ENCODE measurements at places on chromosomes 6 and 20.

DNA sequence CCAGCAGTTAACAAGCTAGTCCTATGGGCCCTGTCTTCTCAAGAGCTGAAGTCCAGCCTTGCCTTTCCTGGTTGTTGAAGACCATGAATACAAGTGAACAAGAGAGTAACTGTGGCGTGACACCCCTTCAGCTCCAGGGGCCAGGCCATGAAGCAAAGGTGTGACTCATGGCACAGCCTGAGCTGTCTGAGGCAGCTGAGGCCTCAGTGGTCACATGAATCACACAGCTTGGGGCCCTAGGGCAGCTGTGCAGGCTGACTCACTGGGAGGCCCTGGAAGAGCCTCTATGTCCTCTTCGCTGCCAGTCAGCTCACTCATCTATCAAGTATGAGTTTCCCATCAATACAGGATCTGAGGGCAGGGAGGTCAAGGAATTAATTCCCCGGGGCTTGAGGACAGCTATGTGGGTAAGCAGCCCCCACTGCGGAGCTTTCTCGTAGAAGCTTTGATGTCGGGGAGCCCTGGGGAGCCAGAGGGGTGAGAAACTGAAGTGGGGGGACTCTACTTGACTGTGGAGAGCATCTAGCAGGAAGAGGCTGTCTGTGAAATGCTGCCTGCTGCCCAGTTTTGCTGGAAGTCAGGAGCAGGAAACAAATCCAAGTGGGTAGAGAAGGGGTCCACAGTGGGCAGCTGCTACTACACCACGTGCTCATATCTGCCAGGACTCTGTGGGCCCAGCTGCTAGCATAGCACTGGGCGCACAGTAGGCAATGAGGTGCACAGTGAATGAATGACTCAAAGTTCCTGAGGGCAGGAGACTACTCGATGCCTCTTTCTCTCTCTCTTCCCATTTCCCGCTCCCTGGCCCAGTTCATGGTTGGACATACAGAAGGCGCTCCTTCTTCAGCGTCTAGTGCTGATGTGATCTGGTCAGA is 13.7 kb upstream of the FAM83C start:
- peak; percentile 100 for DNase-seq

DNA sequence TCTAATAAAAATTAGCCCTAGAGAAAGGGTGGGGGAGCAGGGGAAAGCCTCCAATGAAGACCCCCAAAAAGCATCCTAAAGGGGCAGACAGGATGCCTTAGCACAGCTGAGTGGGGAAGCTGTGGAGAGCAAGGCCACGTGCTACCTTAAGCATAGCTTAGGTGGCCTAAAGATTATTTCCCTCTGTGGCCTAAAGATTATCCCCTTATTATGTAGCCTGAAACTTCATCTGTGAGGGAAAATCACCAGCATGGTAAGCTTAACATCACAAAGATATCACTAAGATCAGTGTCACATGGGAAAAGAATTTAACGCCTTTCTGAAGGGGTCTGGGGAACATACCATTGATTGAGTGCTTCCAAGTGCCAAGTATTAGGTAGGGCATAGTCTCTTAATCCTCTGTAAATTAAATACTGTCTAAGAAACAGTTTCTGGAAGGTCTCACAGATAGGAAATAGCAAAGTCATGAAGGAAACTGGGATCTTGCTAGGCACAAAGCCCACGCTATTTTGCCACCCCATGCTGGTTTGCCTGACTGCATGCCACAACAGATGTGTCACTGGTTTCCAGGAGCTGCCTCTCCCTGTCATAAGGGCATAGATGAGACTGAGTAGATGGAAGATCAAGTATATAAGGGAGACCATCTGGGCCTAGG is 170.0 kb downstream of the HACE1 start:
- peak; percentile 81 for DNase-seq

GRCh38 chr6:64683682-64684081 is 1023.3 kb downstream of the EYS start:
- no peak for DNase-seq

DNA sequence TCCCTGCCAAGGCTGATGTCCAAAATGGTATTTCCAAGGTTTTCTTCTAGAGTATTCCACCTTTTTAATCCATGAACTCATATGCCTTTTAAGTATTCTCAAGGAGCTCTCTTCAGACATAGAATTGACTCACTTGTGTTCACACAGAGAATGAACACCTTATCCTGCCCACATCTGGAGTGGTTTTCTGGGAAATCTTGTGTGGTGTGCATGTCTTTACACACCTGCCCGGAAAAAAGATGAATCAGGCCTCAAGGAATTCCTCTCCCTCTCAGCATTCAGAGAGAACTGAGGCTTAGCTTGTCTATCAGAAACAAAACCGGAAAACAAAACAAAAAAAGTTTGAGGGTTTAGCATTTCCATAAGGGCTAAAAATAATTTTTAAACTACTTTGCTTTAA is 148.8 kb downstream of the TFAP2A start:
- peak; percentile 84 for DNase-seq

DNA sequence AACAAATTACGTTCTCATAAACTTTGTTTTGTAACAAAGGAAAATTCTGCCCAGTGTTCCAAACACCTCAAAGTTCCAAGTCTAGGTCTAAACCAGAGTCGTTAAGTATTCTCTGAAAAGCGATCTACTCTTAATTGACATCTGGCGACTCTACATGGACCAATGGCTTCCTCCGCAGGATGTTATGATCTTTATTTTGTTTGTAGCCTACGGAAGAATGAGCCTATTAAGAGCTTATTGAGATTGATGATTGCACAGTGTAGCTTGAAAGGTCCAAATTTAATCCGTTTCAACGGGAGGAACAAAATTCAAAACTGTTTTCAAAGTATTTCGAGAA is 61.1 kb downstream of the FAM217A start:
- DNase-seq, result peak; percentile 44

GRCh38 chr20:44264287-44264686 is 17.2 kb downstream of the GDAP1L1 start:
- peak; percentile 23 for DNase-seq

GRCh38 chr6:142530566-142530965 is 228.8 kb downstream of the ADGRG6 start:
- peak; percentile 35 for DNase-seq

DNA sequence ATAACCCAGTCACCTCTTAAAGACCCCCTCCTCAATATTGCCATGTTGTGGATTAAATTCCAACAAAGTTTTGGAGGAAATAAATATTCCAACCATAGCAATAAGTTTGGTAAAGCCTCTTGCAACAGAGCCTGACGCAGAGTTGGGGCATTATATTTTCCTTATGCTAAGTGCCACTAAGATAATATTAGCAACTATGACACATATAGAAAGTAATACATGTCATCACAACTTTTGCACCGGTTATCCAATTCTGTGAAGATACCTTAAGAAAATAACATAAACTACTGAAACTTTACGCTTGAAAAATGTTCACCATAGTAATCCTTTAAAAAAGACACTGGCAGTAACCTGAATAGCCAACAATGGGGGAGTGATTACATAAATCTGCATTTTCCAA is 52.2 kb upstream of the TRERF1 start:
- DNase-seq, result no peak

- peak; percentile 97 for DNase-seq
These were observed 121.4 kb downstream of the KIF13A start for GRCh38 chr6:17865798-17866725.

DNA sequence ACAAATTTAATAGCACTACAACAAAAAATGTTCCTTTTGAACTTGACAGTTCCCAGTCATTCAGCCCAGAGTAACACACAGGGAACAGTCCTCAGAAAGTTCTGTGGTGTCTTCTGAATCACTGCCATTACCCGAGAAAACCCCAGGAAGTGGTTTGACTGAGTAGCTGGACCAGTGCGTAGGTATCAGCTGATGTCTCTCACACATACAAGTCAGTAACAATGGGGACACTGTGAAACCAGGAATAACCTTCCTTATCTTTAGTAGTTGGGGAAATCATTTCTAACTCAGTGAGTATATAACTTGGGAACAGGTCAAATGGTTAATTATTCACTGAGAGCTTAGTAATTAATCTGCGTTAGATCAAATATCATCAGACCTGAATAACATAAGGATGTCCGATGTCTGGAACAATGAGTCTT is 73.1 kb downstream of the HIVEP2 start:
- DNase-seq, result peak; percentile 87

GRCh38 chr6:22003287-22003686 is 293.5 kb downstream of the PRL start:
- DNase-seq, result no peak

GRCh38 chr20:31716818-31717477 is 5.7 kb downstream of the BCL2L1 start:
- DNase-seq, result no peak

DNA sequence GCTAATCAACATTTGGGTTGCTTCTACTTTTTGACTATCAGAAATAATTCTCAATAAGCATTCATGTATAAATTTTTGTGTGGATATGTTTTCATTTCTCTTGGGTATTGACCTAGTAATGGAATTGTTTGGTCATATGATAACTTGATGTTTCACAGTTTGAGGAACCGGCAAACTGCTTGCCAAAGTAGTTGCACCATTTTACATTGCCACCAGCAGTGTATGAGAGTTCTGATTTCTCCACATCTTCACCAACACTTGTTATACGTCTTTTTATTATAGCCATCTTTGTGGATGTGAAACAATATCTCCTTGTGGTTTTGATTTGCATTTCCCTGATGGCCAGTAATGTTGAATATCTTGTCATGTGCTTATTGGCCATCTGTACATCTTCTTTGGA is 42.6 kb upstream of the TGM2 start:
- no peak for DNase-seq

DNA sequence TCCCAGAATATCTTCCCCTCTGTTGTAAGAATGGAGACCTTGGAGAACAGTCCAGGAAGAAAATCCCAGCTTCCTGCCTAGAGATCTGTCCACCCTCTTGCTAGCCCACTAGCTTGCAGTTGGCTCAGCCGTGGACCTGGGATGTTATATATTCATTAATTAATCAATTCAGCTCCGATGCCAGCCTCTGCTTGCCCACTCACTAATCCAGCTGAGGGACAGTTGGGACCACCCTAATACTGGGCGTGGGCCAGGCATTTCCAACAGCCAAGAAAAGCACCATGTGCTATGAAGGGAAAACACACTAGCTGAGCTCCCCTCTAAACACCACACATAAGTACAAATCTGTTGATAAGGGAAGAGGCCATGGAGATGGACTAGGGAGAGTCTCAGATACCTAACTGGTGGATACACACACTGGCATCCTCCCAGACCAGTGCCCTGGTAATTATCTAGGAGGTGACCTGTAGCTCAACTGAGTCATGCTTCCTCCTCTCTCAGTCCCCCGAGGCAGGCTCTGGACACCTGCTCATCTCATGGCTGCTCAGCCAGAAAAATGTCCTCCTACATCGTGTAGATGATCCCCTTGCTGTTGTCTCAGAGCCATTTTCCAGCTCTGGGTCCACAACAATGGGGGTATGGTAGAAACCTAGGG is 78.9 kb downstream of the ANKRD60 start:
- no peak for DNase-seq

GRCh38 chr6:73955800-73956199 is 259.8 kb downstream of the CD109 start:
- no peak for DNase-seq

DNA sequence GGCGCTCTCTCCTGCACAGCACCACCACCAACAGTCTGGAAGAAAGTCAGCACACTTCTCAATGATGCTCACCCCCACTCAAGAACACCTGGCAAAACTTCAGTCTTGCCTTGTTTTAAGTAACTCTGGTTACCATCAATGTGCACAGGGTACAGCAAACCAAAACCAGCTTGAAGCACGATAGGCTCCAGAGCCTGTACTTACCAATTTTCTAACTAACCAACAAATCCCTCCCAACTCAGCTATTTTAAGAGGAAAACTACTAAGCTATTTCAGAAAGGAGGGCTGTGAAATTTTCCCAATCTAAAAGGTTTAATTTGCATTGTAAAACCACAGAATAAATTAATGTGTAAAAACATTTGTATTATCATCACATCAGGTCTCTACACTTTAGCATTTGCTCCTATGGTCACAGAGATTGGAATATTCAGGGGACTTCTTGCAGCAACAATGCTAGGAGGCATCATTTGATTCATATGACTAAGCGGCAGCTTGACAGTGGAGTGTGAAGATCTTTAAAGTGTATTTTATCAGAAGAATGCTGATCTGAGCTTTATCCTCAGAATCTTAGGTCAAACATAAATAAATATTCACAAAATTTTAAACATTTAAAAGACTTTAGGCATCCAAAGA is 82.8 kb downstream of the RALGAPA2 start:
- DNase-seq, result no peak

GRCh38 chr6:13377054-13377758 is 48.9 kb upstream of the TBC1D7 start:
- no peak for DNase-seq

GRCh38 chr6:106135911-106136571 is 49.9 kb downstream of the PRDM1 start:
- DNase-seq, result no peak

GRCh38 chr20:16000112-16000511 is 573.1 kb downstream of the KIF16B start:
- no peak for DNase-seq

DNA sequence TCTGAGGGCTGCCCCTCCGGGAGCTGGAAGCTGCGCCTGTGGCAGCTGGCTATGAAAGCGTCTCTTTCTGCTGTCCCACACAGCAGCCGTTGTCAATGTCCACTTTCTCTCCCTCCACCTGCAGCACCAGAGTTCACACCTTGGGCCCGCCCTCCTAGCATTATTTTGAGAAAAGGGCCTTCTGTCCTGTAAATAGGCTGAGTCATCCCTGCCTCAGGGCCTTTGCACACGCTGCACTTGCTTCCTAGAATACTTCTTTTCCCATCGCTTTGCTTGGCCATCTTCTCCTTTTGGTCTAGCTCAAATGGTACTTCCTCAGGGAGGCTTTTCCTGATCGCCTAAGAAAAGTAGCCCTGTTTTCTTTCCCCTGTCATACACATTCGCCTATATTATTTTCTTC is 69.3 kb upstream of the ZNFX1 start:
- no peak for DNase-seq

DNA sequence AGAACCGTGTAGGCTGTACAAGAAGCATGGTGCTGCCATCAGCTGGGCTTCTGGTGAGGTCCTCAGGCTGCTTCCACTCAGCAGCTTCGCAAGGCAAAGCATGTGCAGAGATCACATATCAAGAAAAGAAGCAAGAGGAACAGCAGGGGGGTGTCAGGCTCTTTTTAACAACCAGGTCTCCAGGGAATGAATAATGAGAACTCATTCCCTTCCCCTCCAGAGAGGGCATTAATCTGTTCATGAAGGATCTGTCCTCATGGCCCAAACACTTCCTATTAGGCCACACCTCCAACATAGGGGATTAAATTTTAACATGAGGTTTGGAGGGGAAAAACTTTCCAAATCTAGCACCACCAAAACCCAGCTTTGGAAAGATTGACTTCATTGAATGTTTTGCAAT is 20.0 kb downstream of the GINM1 start:
- no peak for DNase-seq

GRCh38 chr6:39056191-39056590 is 7.6 kb downstream of the GLP1R start:
- no peak for DNase-seq

- DNase-seq, result no peak
These were observed 161.2 kb downstream of the HS3ST5 start for GRCh38 chr6:114181664-114182063.

Data from epithelial cell of esophagus (primary cell).